ENCODE measurements at places on chromosomes 11 and 22.
A peak's percentile ranks its signal among the peaks of the same experiment; 100 is the strongest.

- no peak for DNase-seq
Measured at GRCh38 chr22:20244691-20245576, 23.2 kb downstream of the RTN4R start.

GRCh38 chr11:34426766-34427185 lies 12.0 kb upstream of the CAT start:
- no peak for DNase-seq

DNA sequence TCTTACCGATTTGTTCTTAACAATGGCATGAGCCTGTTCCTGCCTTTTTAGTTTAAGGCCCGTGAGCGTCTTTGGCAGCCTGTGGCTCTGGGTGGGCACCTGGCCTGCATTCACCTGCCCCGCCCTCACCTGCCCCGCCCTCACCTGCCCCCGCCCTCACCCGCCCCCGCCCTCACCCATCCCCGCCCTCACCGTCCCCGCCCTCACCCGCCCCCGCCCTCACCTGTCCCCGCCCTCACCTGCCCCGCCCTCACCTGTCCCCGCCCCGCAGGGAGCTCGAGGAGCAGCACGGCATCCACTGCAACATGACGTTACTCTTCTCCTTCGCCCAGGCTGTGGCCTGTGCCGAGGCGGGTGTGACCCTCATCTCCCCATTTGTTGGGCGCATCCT lies 14.2 kb downstream of the GATD1 start:
- no peak for DNase-seq

DNA sequence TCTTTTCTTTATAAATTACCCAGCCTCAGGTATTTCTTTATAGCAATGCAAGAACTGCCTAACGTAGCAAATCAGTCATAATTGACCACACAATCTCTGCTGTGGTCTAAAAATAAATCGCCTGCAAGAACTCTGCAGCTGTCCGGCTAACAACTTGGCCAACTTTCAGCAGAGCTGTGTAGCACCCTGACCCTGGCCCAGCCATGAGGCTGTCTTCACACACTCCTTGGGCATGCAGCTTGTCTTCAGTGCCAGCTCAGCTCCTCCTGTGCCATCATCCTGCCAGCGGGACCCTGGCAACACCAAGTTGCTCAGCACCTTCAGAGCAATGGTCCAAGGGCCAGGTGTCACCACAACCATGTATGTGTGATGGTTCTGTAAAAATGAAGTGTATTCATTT lies 355.6 kb downstream of the OPCML start:
- no peak for DNase-seq

GRCh38 chr11:40161854-40162410 lies 1297.5 kb downstream of the LRRC4C start:
- DNase-seq, result no peak

DNA sequence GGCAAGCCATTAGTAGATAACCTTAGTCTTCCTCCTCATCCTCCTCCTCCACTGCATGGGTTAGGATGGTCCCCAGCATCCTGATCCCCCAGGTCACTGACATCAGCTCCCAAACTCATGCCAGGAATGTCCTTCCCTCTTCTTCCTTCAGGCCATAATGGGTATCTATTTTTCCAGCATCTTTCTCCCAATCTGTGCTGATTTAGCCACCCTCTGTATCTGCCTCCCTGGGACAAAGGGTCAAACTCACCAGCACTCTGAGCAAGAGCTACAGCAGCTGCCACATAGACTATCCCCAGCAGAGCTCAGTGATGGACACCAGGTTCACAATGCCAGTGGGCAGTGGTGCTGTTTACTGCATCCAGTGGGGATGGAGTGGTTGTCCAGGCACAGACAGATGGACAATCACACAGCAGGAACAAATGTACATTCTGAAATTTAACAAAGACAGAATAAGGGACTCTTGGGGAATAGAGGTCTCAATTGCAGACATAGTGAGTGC lies 115.2 kb upstream of the TOP3B start:
- no peak for DNase-seq

DNA sequence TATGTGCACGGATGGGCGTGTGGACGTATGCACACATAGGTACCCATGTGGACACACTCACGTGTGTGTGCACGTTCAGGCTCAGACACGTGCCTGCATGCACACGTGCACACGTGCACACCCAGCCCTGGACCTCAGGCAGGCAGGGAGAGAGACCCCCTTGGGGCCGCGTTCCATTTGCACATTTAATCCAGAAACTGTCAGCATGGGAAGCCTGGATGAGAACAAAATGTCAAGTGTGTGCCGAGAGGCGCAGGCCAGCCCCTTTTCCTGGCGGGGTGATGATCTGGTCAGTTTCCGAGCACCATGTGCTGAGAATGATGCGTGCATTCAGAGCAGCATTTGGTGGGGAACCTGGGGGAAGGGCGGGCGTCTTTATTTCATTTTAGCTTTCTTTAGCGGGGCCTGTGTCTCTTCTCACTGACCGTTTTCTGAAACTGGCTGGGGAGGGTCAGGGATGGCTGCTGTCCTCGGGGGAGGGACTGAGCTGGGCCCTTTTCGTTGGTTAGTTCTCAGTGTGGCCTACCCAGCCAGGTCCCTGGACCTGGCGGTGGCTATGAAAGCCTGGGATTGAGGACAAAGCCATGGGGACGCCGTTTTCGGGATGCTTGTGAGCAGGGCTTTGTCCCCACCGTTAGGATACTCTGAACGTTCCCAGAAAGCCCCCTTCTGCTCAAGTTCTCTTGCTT lies 96.3 kb downstream of the KCNQ1 start:
- DNase-seq, result no peak

DNA sequence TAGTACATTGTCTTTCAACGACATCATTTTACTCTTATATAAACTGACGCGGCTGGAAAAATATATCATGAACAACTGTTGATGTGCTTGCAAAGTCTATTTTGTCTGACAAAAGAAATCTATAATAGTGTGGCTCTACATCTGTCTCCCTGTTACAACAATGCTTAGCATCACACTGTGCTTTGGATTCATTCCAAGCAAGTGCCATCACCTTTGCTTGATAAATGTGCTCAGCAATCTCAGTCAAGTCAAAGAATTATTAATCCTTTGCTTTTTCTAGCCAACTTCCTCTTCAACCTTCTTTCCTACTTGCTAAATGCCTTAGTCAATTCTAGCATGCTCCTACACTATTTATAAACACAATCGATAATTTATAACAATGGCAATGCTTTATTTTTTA lies 140.5 kb downstream of the FCHSD2 start:
- no peak for DNase-seq

DNA sequence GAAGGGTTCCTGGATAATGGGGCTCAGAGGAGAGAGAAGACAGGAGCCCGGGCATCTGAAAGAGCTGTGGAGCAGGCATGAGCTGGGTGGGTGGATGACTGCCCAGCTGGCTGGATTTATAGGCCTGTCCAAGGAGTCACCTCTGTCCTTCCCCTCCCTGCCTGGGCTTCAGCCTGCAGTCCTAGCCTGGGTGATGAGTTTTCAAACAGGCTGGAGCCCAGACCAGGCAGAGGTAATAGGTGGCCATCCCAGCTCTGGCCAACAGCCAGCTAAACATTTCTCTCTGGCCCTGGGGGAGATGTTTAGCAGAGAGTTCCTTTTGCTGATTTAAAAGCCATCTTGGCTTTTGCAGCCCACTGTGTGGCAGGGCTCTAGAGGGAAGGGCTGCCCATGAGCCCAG lies 5.4 kb downstream of the C11orf96 start:
- no peak for DNase-seq

DNA sequence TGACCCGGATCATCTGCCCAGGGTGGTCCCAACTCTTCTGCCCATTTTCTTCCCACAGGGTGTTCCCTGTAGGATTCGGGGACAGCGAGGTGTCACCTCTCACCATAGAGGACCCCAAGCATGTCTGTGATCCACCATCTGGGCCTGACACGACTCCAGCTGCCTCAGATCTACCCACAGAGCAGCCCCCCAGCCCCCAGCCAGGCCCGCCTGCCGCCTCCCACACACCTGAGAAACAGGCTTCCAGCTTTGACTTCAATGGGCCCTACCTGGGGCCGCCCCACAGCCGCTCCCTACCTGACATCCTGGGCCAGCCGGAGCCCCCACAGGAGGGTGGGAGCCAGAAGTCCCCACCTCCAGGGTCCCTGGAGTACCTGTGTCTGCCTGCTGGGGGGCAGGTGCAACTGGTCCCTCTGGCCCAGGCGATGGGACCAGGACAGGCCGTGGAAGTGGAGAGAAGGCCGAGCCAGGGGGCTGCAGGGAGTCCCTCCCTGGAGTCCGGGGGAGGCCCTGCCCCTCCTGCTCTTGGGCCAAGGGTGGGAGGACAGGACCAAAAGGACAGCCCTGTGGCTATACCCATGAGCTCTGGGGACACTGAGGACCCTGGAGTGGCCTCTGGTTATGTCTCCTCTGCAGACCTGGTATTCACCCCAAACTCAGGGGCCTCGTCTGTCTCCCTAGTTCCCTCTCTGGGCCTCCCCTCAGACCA lies 24.0 kb downstream of the CSF2RB start:
- DNase-seq, result no peak

- peak; percentile 46 for DNase-seq
Measured at GRCh38 chr11:61967924-61968757, 707 bp upstream of the FTH1 start.

- peak; percentile 64 for DNase-seq
Measured at GRCh38 chr11:65498042-65498726, 661 bp upstream of the MALAT1 start.

DNA sequence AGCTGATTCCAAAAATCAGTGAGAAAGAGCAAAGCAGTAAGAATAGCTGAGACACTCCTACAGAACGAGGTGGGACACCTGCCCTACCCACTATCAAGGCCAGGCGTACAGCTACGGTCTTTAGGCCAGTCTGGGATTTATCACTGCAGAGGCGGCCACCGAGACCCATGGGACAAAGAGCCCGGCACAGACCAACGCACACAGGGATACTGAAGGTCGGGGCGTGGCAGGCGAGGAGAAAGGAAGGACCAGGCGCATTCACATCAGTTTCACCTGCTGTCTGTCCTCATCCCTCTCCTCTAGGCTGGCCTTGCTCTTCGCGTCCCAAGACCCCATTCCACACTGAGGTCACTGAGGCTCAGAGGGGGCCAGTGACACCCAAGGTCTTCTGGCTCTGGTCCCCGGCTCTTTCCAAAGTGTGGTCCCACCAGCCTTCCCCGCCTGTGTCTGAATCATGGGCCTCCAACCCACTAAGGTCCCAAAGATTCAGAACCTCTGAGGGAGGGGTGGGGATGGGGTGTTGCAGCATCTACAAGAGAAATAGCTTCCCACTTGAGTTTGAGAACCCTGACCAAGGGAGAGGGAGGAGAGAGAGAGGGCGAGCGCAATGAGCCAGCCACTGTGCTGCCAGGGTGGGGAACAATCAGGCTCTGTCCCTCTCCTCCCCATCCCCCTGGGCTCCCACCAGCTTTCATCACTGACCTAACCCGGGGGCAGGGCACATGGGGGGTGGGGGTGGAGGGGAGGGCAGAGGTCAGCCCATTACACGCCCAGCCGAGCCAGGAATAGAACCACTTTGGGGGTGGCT lies 7.2 kb upstream of the PICK1 start:
- DNase-seq, result no peak

GRCh38 chr11:68661014-68661413 lies 23.3 kb upstream of the GAL start:
- DNase-seq, result no peak

- no peak for DNase-seq
Measured at GRCh38 chr11:12164061-12165014, 53.9 kb downstream of the MICAL2 start.

DNA sequence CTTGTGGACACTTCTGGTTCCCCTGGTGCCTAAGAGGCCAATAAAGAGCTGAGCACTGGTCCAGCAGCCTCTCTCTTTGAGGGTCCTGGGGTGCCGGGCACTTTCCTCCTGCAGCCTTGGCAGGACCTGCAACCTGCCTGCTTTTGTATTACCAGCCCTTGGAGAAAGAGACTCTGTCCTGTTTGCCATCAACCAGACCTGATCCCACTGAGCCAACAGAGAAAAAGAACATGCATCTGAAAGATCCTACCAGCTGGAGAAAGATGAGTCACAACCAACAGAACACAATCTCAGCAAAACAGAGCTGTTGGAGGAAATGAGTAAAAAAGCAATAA lies 321.0 kb downstream of the DDX10 start:
- DNase-seq, result no peak

GRCh38 chr11:97684486-97685439 lies 1295.0 kb downstream of the JRKL start:
- DNase-seq, result no peak

GRCh38 chr11:36372101-36372771 lies 76.1 kb downstream of the PRR5L start:
- DNase-seq, result no peak

- no peak for DNase-seq
Measured at GRCh38 chr11:115463606-115464005, 40.6 kb downstream of the CADM1 start.

DNA sequence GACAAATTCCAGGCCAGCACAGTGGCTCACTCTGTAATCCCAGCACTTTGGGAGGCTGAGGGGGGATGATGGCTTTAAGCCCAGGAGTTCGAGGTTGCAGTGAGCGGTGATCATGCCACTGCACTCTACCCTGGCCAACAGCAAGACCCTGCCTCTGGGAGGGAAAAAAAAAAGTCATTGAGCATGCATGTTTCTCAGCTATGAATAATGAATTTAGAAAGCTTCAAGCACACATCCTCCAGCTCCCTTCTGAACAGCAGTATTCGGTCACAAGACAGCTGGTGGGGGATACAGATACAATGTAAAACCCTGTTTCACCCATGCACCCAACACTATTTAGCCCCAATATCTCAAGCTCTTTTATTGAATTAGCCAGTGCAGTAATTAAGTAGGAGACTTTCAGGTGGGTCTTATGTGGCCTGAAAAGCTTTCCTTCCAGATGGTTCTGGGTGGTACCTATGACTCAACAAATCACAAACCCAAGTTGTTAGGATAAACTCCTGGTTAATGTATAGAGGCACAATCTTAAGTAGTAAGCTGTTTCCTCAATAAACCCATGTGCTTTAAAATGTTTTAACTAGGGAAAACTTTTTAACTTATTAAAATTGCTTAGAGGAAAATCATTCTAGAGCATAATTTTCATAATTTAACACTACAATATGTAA lies 13.4 kb downstream of the PRDM10 start:
- no peak for DNase-seq

DNA sequence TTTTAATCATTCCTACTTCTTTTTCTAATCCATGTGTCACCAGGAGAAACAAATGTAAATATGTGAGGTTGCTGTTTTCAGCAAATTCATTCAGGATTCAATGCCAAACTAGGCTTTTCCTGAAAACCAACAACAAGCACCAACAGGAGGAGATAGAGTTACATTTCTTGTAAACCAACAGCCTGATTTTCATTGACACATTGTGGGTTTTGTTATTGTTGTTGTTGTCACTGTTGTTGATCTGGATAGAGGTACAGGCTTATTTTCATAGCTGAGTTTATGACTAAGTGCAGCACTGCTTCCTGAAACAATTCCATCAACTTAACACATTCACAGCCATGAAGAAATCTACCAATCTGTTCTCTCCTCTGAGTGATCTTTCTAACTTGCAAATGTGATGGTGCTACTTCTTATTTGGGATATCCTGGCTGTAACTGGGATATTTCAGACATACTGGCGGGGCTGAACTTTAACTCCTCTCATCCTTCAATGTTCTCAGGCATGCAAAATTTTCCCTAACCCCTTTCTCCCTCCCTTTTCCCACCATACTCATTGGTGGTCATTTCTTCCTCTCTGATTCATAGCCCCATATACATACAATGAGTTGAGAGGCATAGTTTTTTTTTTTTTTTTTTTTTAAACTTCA lies 65.5 kb downstream of the ME3 start:
- DNase-seq, result no peak
